NCI-H146 (cell line): ENCODE measurements at places on chromosomes 16 and 17.

DNA sequence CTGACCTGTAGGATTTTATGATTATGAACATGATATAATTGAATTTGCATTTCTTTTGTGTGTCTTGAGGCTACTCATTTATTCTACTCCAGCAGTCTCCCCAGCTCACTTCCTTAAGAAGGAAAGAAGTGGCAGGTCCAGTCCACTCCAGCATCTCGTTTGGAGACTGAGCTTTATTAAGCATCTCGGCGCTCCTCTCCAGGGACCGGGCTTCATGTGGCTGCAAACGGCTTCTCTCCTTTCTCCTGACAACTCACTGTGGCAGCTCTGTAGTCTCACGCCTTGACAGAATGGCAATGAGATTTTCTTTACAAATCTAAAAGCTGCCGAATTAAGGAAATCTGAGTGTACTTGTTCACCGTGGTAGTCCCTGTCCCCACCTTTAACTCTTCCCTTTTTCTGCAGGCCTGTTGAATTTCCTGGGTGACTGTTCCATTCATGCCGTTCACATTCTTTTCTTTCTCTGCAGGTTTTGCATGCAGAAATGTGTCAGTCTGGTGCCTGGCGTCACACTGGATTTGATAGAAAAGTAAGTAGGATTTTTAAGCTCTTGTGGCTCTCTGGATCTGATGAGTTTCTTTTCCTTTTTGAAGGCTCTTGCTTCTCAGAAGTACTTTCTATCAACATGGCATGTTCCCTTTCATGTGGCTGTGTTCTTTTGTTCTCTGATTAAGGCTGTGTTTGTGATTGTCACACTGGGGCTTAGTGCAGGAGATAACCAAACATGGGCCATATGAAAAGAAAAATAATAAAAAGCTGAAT lies 200.5 kb upstream of the CHMP6 start:
- no peak for DNase-seq

- no peak for DNase-seq
Observed at GRCh38 chr16:85941863-85942644, 43.1 kb downstream of the IRF8 start.

GRCh38 chr17:57956291-57957119 lies 1.3 kb upstream of the CUEDC1 start:
- DNase-seq: no peak

GRCh38 chr17:7336240-7337175 lies at the start of gene ACAP1:
ACAP1 (plus strand) TSS chr17:7336529; CDS start chr17:7336735, 206 bp downstream.
- DNase-seq: no peak

DNA sequence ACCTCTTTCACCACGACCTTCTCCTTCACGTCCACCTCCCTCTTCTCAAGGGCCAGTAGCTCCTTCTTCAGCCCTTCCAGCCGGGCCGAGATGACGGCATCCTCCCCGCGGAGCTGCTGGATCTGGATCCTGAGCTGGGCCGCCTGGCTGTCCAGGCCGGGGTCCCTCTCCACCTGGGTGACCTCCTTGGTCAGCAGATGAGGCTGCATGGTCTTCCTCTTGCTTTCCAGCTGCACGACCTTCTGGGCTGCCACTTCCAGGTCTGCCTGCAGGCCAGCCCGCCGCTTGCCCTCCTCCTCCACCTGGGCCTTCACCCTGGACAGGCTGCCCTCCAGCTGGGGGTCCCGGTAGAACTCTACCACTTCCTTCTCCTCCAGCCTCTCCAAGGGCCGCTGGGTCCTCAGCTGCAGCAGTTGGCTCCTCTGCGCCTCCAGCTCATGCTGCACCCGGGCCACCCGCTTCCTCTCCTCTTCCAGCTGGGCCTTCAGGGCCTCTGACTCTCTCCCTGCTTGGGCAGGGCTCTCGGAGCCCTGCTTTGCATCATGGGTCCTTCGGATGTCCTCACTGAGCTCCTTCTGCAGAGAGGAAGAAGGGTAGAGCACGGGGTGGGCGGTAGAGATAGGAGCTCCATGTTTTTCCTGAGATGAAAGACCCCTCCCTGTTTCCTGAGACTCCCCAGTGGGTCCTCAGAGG lies 9.5 kb downstream of the CDK3 start:
- DNase-seq: no peak

GRCh38 chr16:56970934-56971767 lies 9.4 kb downstream of the CETP start:
- no peak for DNase-seq

DNA sequence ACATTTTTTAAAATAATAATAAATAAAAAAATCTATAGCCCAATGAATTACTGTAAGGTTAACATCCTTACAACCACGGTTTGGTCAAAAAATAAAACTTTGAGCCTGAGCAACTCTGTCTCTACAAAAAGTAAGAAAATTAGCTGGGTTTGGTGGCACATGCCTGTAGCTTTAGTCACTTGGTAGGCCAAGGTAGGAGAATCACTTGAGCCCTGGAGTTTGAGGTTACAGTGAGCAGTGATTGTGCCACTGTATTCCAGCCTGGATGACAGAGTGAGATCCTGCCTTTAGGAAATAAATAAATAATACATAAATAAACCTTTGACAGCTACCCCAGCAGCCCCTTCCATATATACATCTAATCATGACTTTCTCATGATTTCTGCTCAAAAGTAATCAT lies 26.9 kb upstream of the PHAF1 start:
- DNase-seq: no peak

DNA sequence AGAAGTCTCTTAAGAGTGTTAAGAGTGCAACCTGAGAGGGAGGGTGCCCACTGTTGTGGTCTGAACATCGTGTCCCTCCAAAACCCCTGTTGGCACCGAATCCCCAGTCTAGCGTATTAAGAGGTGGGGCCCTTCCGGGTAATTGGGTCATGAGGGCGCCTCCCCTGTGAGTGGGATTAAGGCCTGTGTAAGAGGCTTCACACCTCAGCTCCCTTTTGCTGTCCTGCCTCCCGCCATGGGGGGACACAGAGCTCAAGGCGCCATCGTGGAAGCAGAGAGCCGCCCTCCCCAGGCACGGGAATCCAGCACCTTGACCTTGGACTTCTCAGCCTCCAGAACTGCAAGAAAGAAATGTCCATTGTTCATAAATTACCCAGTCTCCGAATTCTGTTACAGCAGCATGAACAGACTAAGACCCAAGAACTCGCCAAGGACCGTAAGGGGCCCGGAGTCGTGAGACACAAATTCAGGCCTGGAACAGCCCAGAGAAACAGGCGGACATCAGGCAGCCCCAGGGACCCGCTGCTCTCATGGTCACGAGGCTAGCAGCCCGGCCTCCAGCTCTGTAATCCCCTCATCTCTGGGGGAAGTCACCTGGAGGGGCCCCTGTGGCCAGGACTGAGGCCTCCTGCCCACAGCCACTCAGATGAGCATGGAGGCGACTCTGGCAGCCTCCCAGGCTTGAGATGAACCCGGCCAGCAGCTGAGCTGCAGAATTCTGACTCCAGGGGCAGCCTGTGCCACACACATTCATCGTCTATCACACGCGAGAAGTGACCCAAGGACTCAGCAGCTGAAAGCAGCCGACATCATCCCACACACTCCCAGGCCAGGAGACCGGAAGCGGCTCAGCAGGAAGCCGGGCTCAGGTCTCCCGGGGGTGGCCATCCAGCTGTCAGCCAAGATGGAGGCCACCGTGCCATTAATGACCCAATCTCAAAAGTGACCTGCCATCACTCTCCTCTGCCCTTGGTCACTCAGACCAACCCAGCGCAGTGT lies 12.8 kb upstream of the CHMP6 start:
- DNase-seq: peak; percentile 41

DNA sequence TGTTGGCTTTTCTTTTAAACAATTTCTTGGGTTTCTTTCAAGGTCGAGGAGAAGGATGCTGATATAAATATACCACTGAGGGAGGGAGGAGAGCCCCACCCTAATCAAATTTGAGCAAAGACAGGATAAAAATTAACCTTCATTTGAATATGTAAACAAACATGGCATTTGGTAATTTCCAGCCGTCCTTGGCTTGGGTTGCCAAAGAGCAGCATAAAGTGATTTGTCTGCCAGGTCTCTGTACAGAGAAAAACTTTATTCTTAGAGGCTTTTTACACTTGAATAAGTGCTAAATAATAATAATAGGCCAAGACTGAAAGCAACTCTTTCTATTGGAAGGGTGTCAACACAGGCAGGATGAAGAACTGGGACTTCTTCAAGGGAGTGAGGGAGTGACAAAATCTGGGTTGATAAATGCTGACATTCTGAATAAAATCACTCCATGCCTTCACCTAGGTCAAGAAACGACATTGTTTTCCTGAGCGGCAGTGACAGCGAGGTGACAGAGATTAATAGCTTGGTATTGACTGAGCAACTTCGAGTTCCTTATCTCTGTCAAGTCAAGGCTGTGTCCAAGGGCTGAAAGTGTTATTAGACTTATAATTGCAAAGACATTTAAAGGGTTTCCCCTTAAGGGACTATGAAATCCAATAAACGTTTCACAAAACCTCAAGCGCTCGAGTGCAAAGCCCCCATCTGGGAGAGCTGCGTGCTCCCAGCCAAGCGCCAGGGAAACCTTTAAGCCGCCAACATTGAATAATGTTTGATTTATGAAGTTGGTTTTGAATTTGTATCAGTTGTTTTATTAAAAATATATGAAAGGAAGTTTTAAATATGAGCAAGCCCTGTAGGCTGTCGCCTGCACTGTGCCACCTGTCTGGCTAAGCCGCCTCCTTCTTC lies 269.5 kb upstream of the N4BP1 start:
- no peak for DNase-seq
